ENCODE measurements at places on chromosomes 4 and X.

GRCh38 chr4:157080605-157081004, 4.7 kb downstream of the GLRB start:
- DNase-seq: no peak

DNA sequence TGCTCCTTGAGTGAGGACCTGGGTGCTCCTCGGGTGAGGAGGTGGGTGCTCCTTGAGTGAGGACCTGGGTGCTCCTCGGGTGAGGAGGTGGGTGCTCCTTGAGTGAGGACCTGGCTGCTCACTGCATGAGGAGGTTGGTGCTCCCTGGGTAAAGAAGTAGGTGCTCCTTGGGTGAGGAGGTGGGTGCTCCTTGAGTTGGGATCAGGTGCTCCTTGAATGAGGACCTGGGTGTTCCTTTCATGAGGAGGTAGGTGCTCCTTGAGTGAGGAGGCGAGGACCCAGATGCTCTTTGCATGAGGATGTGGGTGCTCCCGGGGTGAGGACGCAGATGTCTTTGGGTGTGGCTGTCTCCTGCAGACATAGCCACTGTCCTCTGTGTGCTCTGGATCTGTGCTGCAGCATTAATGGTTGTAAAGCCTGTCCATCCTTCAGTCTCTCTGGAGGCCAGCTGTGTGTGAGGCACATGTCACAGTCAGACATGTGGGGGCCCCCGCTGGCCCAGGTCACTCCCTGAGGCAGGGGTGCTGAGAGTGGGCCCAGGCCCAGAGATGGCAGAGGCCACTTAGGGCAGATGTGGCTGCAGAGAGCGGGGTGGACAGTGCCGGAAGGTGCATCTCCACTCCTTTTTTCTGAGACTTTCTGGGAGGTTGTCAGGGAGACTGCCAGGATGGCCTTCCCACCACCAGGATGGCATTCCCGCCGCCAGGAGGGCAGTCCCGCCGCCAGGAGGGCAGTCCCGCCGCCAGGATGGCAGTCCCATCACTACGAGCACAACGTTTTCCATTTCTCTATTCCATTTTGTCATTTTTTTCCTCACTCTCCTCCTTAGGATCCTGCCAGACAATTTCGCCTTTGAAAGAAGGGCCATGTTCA, 101.8 kb downstream of the HMX1 start:
- DNase-seq: no peak

GRCh38 chrX:40173143-40174000, 75.6 kb upstream of the BCOR start:
- DNase-seq: no peak

GRCh38 chrX:153517423-153517822, at the start of gene ATP2B3:
TSS of gene ATP2B3 (plus strand) at chrX:153517642. CDS start at chrX:153536248, 18,606 bp downstream.
- DNase-seq: no peak

DNA sequence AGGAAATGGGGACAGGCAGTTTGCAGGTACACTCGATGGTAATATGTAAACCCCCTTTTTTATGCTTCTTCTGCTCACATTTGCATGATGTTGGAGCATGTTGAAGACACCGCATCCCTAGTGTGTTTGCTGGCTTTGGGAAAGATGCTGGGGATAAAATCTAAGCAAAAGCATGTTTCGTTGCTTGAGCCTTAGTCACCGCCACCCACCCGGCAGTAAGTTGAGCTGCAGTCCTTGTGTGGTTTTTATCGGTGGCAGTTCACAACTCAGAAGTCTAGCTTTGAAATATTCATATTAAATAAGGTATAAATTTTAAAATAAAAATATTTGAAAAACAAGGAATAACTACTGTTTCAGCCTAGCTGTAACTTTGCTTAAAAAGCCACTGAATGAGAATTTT, 21.7 kb upstream of the MND1 start:
- DNase-seq: no peak

- DNase-seq: no peak
Measured at GRCh38 chrX:21698272-21698671, 40.1 kb upstream of the KLHL34 start.

- DNase-seq: no peak
Measured at GRCh38 chr4:110442788-110443187, 33.2 kb upstream of the ENPEP start.

- DNase-seq: no peak
Measured at GRCh38 chr4:76965866-76966579, 16.5 kb downstream of the SEPTIN11 start.

DNA sequence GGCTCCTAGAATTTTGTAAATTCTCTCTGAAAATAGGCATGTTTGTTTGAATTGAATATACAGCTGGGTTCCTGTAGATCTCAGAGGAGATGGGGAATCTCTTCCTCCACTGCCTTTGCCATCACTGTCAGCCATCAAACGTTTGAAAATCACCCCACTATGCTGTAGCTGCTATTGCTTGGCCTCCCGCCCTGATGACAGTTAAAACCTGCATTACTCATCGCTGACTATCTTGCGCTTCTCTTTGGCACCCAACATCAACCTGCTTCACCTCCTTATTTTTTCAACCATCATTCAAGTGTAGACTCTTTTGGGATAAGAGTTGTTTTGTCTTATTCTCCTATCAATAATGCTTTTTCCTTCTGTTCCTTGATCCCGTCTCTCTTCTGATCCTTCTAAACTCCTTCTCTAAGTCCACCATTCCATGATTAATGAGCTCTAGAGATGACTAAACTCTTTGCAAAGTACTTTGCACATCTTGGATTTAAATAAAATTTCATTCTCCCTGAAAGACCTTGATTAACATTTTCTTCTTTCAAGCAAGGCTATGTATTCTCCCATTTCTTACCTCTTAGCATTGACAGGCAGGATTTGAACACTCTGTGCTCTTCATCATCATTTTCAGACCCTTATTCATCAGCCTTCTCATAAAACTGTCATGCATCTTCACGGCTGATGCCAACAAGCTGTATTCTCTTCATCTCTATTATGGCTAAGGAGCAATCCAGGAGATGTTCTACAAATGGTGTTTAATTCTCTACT, 133.0 kb downstream of the SNCA start:
- DNase-seq: no peak

DNA sequence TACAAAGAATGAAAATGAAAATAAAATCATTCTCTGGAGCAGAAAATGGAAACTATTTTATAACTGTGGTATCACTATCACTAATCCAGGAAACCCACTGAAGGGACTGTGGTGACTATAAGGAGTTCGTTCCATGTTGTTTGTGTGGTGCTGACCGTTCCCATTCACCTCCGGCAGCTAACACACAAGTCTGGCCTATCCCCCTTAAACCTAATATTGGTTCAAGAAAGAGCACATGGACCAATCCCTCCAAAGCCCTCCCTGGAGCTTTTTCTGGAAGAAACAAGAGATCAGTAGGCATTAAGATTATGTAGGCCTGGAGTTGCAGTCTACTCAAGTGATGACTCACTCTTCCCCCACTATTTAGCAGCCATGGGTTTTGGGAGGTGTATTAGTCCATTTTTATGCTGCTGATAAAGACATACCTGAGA, 25.9 kb upstream of the FAM241A start:
- no peak for DNase-seq
